NCI-H2081 (cell line): ENCODE measurements at places on chromosomes 16 and 17.

DNA sequence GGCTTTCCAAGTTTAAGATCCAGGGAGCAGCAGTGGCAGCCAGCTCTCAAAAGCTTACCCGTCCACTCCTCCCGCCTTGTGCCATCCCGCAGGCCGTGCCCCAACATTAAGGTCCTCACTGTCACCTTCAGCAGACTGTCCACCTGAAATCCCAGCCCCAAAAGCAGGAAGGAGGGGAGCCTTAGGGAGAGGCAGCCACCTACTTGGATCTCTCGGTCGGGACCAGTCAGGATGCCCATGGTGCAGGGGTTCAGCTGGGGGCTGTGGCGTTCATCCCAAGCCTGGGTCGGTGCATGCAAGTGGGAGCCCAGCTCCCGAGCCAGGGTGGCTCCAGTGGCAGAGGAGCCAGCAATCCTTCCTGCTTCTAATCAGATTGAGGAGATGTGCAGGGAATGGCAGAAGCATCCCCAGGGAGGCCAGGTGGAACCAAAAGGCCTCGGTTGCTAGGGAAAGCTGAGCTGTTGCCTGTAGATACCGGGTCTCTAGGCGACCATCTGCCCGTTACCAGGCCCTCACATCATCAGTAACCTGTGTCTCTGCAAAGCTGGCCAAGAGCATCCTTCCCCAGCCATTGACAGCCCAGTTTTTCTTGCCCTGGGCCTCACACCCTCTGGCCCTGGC is 24.6 kb downstream of the CNGB1 start:
- DNase-seq, result no peak

- DNase-seq, result no peak
These were observed 22.0 kb upstream of the IL4R start for GRCh38 chr16:27291722-27292240.

DNA sequence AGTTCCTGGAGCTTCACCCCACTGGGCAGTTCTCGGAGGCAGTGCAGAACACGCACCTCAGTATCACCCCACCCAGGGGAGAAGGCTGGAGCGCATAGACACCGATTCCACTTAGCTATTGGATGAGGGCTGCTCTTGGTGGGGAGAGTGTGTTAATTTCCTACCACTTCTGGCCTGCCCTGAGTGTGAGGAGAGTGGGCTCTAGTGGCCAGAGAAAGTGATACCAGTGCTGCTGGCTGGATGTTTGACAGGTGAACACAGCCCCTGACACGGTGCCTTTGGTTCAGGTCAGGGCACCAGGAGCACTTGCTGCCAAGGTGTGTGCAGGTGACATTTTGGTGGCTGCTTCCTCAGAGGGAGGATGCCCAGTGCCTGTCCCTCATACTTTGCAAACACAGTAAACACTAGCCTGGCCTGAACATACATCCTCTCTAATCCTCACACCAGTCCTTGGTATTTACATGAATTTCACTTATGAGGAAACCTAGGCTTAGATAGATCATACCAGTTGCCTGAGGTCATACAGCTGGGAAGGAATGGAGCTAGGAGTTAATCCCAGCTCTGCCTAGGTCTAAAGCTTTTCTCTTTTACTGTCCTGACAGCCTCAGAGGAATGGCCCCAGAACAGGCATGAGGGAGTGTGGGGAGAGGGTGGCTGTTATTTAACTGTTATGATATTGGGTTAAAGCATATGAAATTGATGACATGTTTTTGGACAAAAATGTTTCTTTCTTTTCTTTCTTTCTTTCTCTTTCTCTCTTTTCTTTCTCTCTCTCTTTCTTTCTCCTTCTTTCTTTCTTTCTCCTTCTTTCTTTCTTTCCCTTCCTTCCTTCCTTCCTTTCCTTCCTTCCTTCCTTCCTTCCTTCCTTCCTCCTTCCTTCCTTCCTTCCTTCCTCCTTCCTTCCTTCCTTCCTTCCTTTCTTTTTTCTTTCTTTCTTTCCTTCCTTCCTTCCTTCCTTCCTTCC is 21.0 kb upstream of the ITGAX start:
- DNase-seq, result no peak

GRCh38 chr17:80746262-80746935 is 201.8 kb downstream of the RPTOR start:
- DNase-seq, result no peak
